ENCODE measurements at places on chromosomes 16 and 17.

DNA sequence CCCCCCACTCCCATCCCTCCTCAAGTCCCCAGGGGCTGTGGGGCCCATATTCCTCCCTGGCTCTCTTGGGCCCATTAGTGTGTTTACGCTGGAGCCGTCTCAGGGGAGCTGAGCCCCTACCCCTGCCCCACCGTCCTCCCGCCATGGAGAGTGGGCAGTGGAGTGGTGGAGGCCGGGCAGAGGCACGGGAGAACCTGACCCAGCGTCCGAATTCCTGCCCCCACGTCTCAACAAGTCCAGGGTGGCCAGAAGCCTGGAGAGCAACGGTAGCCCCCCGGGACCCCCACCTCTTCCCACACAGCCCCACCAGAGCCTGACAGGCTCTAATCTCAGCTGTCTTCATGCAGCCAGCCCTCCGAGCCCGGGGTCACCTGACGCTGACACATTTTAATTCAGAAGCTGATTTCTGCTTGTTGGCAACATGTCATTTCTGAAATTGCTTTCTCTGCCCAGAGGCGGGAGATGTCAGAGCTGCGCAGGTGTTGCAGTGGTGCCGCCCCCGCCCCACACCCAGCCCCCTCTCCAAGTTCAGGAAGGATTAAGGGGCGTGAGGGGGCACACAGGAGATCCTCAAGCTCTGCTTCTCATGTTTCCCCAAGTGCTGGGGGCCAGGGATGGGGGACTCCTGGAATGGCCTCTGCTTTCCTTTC is 32.6 kb downstream of the WNT9B start:
- DNase-seq: no peak

- peak; percentile 68 for DNase-seq
Measured at GRCh38 chr16:84514874-84515835, 10.7 kb upstream of the MEAK7 start.

GRCh38 chr17:51371732-51372151 is 111.4 kb downstream of the UTP18 start:
- DNase-seq: no peak

GRCh38 chr16:71520550-71520949 is 5.7 kb upstream of the CHST4 start:
- DNase-seq: no peak

DNA sequence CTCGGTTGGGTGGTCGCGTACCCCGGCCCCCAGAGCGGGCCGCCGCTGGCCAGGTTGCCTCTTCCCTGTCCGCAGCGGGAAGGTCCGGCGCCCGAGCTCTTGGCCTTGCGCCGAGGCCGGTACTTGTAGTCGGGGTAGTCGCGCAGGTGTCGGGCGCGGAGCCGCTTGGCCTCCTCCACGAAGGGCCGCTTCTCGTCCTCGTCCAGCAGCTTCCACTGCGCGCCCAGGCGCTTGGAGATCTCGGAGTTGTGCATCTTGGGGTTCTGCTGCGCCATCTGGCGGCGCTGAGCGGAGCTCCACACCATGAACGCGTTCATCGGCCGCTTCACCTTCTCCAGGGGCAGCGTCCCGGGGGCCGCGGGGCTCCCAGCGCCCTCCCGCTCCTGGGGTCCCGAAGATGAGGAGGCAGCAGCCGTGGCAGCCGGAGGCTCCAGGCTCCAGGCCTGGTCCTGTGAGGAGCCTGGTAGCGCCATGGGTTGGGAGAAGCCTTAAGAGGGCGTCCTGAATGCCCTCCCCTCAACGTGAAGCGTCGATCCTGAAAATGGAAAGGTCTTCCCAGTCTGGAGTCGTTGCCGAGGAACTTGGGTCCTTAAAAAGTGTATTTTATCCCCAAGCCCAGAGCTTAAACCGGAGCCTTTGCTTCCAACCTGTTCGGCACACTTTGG is 558 bp downstream of the SOX15 start:
- no peak for DNase-seq

DNA sequence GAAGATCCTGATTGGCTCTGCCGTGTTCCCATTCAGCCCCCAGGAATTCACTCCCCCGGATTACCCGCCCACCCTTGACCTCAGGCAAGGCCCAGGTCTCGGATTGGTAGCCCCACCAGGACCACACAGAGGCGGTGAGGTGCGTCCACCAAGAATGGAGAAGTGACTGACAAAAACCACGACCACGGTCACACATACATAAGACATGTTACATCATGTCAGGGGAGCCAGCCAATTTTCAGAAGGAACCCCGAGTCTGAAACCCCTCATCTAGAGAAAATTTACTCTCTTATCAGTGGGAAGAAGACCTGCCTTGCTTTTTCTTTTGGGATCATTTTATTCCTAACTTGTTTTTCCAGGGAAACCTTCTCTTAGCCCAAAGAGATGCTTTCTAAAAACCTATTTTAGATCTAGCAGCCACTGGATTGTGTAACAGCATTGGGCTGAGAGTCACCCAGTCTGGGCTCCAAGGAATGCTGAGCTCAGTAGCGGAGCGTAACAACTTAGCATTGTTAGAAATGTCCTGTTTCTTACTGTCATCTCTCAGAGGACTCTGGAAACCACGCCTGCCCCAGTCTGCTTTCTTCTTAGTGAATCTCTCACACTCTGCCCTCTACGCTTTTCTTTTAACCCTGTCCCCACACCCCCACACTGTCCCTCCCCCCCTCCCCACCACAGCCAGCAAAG is 164.1 kb downstream of the CMIP start:
- DNase-seq: no peak

DNA sequence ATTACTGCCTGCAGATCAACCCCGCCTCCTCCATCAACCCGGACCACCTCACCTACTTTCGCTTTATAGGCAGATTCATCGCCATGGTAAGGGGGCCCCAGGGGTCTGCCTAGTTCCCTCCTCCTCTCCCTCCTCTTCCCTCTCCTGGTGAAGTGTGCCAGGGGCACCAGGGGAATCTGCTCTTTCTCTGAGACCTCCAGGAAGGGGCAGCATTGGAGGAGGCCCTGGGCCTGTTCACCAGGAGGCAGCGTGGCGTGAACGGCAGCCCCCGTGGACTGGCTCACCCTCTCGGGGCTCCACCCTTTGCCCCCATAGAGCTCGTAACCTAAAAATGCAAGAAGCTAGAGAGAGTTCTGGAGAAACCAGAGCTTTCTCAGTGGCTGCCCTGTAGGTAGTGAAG is 17.1 kb upstream of the CLEC18A start:
- DNase-seq: no peak

DNA sequence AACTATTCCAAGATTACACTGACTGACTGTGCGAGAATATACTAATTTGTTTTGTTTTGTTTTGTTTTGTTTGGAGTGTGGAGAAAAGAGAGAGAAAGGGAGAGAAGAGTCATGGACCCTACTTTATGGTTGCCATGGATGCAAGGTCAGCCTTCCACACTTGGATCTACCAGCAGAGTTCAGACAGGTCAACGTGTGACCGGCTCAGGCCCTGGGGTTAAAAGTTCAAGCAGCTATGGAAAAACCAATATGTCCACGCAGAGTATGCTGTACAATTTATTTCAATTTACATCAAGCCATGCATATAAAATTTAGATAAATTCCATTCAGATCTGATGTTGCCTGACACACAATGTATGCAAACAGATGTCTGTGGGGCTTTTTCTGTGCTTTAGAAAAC is 122.8 kb downstream of the SKAP1 start:
- DNase-seq: no peak

DNA sequence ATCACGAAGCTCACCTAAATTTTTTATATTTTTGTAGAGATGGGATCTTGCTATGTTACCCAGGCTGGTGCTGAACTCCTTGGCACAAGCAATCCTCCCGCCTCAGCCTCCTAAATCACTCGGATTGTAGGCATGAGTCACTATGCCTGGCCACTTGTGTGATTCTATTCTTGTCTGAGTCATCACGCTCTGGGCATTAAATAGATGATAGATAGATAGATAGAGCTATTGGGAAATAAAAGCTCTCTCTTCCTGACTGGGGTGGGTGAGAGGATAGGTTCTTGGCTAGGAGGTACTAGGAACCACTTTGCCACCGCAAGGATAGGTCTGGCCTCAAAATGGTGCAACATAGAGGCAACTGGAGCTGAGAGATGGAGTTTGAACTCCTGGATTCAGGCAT is 21.4 kb upstream of the CACNG3 start:
- DNase-seq: no peak

- DNase-seq: no peak
Measured at GRCh38 chr17:49505854-49506253, 10.8 kb downstream of the NGFR start.

DNA sequence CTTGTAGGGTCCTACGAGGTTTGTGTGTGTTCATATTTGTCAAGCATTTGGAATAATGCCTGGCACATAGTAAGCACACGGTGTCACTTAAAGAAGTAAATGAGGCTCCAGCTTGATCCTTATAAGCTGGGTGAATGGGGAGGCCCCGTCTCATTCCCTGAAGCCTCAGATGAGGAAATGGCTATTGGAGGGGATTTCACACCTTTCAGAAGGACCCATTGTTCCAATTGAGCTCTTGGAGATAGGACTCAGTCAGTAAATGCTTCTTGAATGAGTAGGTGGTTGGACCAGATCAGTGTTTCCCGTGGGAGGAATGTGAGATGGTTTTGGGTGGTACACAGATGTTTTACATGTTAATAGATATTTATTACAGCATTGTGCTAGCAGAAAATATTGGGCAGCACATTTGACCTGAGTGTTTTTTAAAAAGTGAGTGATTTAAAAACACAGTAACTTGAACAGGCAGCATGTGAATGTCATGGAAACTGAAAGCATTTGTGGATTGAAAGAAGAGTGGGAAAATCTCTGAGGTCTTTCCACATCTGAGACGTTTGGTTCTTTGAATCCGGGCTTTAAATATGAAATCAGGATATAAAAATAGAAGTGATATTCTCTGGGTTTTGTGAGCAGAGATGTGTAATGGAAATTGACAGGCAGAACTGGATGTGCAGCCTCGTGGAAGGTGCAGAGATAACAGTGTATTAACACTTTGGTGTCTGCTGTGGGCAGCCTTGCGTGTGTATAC is 36.4 kb upstream of the ARHGAP17 start:
- no peak for DNase-seq

DNA sequence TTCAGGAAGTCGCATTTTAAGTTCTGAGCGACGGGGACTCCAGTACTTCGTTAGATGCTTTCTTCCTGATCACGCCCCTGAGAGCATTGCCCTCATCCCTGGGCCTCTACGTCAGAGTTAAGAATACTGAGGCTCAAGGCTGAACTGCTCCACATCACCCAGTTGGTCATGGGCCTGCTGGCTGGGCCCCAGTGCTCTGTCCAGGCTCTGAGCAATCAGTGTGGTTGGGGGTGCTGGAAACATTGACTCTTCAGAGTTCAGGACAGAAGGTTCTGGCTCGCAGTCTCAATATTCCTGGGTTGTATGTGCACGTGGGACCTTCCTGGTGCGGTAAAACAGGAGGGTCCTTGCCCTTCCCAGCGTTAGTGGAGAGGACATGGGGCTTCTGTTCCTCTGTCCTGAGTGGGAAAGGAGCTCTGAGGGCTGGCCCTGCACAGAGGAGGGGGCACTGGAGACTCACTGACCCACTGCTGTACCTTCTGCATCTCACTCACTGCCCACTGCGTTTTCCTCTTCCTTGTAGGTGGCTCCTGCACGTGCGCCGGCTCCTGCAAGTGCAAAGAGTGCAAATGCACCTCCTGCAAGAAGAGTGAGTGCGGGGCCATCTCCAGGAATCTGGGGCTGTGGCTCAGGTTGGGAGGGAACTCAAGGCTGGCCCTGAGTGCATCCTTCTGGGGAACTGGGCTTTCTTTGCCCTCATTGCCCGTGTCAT is 518 bp downstream of the MT1E start:
- DNase-seq: no peak

- DNase-seq: no peak
Measured at GRCh38 chr17:29977836-29978235, 36.4 kb downstream of the EFCAB5 start.

DNA sequence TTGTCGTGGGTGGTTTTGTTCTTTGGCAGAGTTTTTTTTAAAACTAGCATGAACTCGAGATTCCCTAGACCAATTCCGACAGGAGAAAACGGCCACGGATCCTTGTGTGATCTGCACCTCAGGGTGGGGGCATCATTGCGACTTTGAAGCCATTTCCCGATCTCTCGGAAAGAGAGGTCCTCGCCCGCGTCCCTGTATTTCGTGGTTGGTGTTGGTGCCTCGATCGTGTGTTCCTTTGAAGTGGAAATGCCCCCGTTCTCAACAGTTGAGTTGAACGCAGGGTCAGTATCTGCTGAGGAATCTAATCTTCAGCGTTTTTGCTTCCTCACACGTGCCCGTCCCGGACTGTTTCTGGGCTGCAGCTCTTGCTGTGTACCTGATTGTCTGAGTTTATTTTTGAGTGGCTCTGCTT is 1.1 kb downstream of the CRAMP1 start:
- no peak for DNase-seq

- no peak for DNase-seq
Measured at GRCh38 chr17:58324409-58325288, 3.9 kb downstream of the TSPOAP1 start.

DNA sequence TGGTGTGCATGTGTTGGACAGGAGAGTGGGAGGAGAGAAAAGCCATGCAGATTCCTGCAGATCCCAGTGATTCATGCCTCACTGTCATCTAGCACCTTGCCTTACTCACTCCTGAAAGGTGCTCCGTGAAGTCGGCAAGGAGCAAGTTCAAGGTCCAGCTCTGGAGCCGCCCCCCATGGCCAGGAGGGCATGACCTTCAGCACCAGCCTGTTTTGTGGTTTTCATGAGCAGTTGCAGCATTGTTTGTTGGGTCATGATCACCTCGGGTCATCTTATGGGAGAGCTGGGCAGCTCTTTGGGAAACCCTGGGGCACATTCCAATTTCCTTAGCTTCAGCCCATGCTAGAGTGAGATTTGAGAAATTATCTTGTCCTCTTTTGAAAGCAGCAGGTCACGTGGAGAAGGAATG is 137.5 kb upstream of the IRX3 start:
- no peak for DNase-seq

- no peak for DNase-seq
Measured at GRCh38 chr17:55327225-55328088, 62.7 kb downstream of the HLF start.

- no peak for DNase-seq
Measured at GRCh38 chr16:66427036-66427860, at the start of gene BEAN1. Gene BEAN1, plus strand, starts transcription at chr16:66427295. Its CDS starts 10,382 bp downstream, at chr16:66437677.

DNA sequence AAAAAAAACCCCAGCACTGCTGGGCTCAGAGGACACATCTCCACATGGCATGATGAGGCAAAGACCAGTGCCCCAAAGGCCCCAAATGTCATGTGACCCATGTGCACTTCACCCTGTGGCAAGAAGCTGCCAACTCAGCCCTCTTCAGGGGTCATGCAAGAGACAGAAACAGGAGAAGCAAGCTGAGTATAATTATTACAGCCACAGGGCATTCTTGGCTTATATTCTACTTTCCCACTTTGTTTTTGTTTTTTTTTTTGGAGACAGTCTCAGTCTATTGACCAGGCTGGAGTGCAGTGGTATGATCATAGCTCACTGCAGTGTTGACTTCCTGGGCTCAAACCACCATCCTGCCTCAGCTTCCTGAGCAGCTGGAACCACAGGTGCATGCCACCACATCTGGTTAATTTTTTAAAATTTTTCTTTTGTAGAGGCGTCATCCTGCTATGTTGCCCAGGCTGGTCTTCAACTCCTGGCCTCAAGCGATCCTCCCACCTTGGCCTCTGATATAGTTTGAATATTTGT is 32.7 kb upstream of the LITAF start:
- no peak for DNase-seq

Data from activated CD8-positive, alpha-beta memory T cell treated with anti-CD3 and anti-CD28 coated beads for 48 hours (primary cell).